NCI-H524 (cell line): ENCODE measurements at places on chromosomes 7 and 10.

- DNase-seq = no peak
These were observed 41.6 kb upstream of the KCNMA1 start for GRCh38 chr10:77679217-77679616.

DNA sequence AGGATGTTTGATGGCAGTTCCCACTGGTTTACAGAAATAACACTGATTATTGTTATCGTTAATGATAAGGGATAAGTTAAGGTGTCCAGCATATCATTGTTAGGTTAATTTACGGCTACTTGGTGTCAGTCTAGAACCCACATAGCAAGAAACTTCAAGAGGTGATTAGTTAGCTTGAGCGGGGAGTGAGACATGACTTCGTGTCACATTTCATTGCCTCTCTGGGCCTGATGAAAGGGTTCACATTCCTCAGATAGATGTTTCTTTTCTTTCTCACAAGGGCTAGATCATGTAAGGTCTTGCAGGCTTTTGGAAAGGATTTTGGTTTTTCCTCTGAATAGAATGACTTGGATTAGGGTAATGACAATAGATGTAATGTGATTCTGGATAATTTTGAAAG lies 26.7 kb downstream of the WAC start:
- DNase-seq = peak; percentile 1

- no peak for DNase-seq
These were observed 51.1 kb downstream of the CPEB3 start for GRCh38 chr10:92239600-92240288.

DNA sequence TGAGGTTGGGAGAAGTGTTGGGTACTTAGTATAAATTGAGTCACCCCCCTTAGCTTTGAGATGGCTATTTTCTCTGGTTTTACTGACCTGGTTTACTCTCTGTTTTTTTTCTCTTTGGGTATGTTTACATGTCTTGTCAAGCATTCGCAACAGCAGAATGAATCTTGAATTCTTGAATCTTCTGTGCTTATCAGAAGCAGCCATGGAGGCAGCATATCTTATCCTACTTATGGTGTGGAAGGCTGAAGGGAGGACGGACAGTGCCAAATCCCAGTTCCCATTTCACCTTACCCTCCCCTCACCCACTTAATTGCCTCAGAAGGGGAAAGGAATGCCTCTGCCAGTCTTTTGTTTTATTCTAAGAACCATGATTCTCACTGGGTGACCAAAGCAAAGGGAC lies 3.7 kb downstream of the SND1 start:
- no peak for DNase-seq

DNA sequence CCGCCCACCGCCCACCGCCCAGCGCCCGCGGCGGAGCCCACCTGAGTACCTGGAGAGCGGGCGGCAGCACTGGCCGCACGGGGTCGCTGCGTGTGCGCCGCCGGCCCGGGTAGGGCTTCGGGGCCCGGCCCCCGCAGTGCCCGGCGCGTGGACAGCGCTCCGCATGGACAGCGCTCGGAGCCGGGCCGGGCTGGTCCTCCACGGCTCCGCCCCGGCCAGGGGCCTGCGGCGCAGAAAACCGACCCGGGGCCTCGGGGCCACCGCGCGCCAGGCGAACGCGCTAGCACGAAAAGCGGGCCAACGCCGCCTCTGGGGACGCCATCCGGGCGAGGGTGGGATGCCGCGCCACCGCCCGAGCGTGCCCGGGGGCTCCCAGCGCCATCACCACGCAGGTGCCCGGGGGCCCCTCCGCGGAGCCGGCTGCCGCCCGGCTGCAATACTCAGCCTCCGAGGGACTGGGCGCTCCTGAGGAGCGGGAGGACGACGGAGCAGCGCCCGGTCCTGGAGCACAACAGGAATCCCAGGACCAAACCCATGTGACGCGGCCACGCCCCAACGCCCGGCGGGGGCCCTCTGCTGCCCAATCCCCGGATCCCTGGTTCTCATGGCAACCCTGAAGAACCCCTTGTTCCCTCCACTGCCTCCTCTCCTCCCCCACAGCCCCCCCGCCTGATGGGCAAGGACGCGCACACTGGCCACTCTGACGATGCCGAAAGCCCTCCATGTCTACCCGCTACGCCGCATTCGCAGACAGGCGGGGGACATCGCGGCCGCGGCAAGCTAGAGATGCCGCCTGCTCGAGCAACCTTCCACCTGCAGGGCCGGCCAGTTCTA lies at the start of gene GRB10:
Gene GRB10 (minus strand): TSS at position 522 of the 834 bp plus-strand sequence. CDS start 50,574 bp downstream, outside the sequence.
- DNase-seq = peak; percentile 62

DNA sequence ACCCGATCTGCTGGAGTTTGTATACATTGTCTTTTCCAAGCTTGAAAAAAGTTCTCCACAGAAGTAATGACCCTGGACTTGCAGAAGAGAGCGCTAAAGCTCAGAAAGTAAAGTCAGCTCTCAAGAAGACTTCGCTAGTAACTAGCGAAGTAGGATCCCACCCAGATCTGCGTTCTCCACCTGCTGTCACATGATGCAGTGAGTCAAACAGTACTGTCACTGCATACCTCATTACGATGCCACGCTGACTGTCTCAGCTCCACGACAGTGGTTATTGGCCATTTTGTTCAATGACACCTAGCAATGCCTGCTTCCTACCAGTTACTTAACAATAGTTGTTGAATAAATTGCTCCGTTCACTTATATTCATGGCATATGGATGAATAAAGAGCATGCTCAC lies 29.7 kb upstream of the SEC61G start:
- DNase-seq = peak; percentile 89

- no peak for DNase-seq
These were observed 571 bp downstream of the KDM7A start for GRCh38 chr7:140176122-140176701.

DNA sequence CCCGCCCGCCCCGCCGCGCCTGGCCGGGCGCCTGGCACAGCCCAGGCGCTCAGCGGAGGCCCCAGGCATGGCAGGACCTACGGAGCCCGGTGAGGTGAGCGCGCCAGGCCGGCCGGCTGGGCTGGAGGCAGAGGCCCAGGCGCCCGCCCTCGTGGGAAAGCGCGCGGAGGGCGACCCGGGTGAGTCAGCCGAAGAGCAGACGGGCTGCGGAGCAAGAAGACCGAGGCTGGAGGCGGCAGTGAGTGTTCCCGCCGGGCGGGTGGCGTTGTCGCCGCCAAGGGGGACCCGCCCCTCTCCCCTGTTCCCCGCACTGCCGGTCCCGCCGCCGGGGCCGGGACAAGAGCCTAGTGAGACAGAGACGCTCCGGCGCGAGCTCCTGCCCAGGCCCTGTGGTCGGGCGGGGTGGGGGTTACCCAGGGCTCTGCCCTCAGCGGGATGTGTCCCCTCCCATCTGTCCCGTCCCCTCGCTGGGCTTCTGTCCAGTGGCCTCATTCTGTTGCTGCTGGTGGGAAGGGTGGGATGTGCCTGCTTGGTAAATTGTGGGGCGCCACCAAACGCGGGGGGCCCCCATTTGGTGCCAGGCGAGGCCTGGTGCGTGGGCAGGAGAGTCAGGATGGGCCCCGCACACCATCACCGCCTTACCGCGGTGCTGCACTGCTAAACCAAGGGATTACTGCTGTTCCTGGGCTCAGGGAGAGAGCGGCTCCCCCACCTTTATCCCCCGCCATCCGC lies 17.0 kb upstream of the NODAL start:
- DNase-seq = peak; percentile 18

- DNase-seq = no peak
These were observed 287.6 kb downstream of the BMPER start for GRCh38 chr7:34192906-34193305.

DNA sequence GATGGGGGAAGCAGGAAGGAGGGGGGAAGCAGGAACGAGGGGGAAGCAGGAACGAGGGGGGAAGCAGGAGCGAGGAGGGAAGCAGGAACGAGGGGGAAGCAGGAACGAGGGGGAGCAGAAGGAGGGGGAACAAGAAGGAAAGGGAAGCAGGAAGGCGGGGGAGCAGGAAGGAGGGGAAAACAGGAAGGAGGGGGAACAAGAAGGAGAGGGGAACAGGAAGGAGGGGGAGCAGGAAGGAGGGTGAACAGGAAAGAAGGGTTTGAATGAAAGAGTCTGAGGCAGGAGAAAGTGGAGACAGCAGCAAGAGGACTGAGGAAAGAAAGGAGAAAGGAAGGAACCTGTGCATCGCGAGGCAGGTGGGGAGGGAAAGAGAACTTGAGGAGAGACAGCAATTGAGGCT lies 256.6 kb downstream of the PTEN start:
- DNase-seq = no peak

- peak; percentile 69 for DNase-seq
These were observed 219.2 kb upstream of the C7orf33 start for GRCh38 chr7:148371280-148371937.

GRCh38 chr10:20768843-20769242 lies 128.3 kb downstream of the NEBL start:
- peak; percentile 1 for DNase-seq

DNA sequence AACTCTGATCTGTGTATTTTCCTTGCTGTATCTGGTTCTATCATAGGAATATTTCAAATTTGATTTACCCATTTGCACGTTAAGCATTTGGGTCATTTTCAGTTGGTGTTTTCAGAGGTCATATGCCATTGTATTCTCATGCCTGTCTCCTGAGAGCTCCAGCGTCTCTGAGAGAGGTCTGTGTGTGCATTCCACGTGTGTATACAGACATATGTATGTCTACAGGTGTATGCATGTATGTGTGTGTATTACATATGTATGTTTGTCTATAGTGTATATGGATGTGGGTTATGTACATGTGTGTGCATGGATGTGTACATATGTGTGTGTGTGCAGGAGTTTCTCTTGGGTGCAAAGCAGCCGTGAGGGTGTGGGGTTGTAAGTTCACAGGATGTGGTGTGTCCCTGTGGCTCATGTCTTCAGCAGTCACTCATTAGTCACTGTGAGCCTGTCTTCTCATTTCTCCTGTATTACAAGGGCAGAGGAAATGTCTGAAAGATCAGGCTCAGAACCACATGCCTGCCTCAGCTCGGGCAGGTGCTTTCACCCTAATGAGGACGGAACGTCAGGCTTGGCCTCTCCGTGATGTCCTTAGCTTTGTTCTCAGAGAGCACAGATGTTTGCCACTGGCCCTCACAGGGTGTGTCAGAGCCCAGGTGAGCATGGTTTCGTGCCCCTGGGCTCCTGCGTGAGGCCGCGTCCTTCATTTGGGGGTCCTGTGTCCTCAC lies 101.6 kb downstream of the NKX6-2 start:
- no peak for DNase-seq

DNA sequence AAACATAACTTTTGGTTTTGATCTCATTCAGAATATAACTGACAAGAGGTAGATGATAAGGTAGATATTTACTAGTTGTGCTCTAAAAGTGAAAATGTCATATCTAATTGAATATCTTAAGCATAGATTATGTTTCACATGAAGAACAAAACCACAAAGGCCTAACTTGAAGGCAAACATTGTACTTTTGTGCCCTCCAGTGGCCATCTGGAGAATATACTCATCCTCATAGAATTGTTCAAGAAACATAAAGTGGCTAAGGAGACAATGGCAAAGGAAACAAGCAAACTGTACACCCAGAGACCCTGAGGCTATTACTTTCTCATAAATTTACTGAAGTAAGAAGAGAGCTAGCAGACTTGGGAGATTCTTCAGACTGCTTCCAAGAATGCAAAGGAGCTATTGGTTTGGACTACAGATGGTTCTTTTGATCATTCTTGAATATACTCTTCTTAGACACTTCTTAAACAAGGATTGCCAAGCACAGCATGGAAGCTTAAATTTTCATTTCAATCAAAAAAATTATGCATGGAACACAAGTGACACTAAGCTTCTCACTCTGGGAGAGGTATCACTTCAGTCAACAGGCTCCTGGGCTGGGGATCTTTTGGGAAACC lies 98.2 kb upstream of the DKK1 start:
- no peak for DNase-seq

GRCh38 chr10:20970708-20971107 lies 73.6 kb upstream of the NEBL start:
- no peak for DNase-seq

DNA sequence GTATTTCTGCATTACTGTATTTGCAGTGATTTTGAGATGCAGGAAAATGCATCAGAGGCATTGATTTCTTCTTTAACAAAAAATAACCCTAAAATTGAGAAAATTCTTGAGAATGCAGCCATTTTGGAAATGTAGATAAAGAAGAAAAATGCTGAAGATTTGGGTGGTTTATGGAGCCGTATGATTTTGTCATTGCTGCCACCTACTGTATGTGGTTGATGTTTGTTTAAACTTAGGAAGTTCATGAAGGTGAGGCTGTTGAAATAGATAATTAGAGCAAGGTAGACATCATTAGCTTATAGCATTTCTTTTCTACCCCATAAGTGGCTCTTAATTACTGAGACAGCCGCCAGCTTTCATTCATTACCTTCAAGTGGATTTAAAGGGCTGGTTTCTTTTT lies 92.1 kb upstream of the SAMD8 start:
- no peak for DNase-seq

DNA sequence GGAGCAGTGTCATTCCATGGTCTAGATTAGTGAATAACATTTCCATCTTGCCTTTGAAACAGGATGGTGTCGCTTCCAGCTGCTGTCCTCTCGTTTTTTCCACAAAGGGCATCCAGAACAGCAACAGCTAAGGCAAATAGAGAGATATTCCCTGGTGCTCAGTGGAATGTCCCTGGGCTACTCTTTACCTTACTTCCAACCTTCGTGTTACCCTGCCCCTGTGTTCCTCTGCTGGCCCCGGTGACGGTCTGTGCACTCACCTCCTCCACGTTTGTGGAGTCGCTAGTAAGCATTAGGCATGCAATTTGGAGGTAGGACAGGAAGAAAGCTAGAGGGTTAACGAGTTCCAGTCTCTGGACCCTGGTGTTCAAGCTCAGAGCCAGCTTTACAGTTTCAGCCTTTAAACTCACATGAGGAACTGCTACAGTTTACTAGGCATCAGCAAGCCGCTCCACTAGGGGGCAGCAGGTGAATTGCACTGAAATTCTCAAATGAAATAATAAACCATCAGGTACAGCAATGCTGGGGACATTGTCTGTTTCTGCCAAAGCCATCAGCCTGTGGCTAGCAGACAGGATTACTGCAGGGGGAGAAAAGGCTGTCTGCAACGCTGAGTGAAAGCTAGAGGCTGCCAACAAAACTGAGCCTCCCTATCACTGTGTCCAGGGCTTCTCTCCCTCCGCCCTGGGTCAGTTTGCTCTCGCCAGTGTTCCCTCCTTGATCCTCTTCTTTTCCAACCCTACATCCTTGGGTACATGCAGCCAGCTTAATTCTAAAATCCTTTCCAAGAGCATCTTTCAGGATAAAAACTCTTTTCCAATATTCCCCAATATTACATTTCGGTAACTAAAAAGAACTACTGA lies 9.0 kb downstream of the MRPL32 start:
- DNase-seq = peak; percentile 27
